Activated T-helper 1 cell treated with Interleukin-2 at 50 U/mL for 16 hours (primary cell): ENCODE measurements at places on chromosomes 5 and 9.

GRCh38 chr9:6305954-6306563 is 22.1 kb upstream of the TPD52L3 start:
- DNase-seq, result no peak

- no peak for DNase-seq
Measured at GRCh38 chr9:28121366-28121765, 548.1 kb upstream of the C9orf72 start.

DNA sequence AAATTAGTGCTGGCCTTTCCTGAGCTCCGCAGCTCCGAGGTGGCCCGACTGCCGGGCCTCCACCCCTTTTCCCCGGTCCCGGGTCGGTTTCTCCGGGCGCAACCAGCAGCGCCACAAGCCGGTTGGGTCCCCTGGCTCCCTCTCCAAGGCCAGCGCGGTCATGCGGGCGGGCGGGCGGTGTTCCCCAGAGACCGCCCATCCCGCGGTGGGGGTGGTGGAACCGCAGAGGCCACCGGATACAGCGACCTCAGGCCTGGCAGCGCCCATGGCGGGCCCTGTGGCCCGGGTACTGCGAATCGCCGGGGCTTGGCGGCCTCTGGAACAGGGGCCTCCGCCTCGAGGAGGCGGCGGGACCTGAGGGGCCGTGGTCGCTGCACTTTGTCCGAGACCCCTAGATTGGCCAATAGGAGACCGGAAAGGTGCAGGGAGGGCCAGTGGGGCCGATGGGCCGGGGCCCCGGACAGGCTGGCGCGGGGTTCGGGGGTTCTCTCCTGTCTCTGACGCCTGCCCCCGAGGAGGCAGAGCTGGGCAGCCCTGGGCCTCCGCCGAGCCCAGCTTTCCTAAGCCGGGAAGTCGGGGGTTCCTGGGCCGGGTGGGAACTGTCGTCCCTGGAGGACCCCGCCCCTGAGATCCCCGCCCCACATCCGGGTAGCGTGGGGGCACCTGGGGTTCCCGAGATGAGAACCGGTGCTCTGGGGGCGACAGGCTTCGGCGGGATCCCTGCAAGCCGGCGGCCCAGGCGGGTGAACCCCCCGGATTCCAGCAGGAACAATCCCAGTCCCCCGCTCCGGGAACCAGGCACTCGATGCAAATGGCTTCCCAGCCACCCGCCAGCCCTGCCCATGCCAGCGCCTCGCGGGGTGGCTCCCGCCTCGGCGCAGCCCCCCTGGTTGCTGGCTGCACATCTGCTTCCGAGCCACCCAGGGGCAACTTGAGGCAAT is 293.9 kb downstream of the ZSWIM6 start:
- no peak for DNase-seq

GRCh38 chr5:149808264-149808982 is 78.3 kb downstream of the PPARGC1B start:
- DNase-seq, result no peak

- no peak for DNase-seq
Measured at GRCh38 chr5:42995360-42995751, 44.8 kb downstream of the ANXA2R start.

- DNase-seq, result no peak
Measured at GRCh38 chr5:142806841-142807267, 36.7 kb downstream of the ARHGAP26 start.

DNA sequence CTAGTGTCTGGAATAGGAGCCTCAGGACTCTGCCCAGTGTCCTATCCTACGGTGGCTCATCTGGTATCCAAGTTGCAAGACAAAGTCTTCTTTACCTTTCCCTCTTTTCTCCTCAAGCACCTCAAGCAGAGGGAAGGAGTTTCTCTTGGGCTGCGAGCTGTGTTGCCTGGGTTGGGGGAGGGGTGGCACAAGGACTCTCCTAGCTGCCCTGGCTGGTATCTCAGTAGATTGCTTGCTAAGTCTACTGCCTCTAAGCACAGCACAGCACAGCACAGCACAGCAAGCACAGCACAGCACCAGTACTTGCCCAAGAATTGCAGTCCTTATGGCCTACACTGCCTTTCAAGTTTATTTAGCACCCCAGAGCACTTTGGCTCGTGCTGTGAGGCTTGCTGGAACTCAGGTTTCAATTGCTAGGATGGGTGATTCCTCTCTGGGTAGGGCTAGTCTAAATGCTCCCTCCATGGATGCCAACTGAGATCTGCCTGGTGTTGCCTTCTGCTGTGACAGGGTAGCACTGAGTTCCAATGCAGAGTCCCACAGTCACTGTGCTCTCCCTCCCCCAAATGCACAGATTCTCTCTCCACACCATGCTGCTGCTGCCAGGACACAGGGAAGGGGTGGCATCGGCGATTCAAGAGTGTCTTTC is 213.1 kb upstream of the POU5F2 start:
- no peak for DNase-seq

- DNase-seq, result no peak
Measured at GRCh38 chr9:97675655-97676054, 21.5 kb downstream of the XPA start.

DNA sequence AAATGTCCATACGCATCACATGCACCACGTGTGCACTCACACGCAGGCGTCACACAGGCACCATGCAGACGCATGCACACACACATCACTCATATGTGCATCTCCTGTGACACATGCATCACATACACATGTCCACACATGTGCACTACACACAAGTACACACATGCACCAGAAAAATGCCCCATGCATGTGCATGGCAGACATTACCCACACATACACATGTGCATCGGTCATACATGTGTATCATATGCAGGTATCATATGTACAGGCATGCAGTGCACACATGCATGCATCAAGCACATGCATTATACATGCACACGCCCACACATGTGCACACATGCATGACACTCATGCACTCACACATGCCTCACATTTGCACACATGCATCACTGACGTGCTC is 26.1 kb downstream of the ADAMTS2 start:
- no peak for DNase-seq

- DNase-seq, result no peak
Measured at GRCh38 chr5:83931969-83932368, 211.3 kb upstream of the HAPLN1 start.

- DNase-seq, result no peak
Measured at GRCh38 chr9:116873491-116873890, 186.4 kb downstream of the TRIM32 start.

- no peak for DNase-seq
Measured at GRCh38 chr5:113081881-113082546, 105.4 kb downstream of the DCP2 start.

- DNase-seq, result no peak
Measured at GRCh38 chr9:126517833-126518356, 95.8 kb upstream of the LMX1B start.

- DNase-seq, result no peak
Measured at GRCh38 chr9:92610470-92611420, 59.2 kb downstream of the IPPK start.

DNA sequence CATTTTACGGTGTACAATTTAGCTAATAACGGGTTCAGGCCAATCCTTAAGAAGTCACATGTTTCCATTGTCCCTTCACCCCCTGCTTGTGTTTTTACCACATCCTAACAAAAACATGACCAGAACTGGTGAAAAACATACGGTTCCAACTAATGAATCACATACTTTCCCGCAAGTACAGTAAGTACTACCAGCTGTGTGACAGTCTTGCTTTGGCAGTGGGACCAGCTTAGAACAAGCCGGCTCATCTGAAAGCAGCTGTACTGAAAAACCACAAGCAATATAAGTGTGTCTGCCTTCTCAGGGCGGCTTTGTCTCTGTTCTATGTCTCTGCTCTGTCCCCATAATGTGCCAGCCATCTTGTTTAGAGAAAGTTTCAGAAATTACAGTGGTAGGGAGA is 242.5 kb downstream of the BNC2 start:
- DNase-seq, result no peak

GRCh38 chr9:98091735-98092612 is 27.0 kb downstream of the TRIM14 start:
- DNase-seq, result no peak

DNA sequence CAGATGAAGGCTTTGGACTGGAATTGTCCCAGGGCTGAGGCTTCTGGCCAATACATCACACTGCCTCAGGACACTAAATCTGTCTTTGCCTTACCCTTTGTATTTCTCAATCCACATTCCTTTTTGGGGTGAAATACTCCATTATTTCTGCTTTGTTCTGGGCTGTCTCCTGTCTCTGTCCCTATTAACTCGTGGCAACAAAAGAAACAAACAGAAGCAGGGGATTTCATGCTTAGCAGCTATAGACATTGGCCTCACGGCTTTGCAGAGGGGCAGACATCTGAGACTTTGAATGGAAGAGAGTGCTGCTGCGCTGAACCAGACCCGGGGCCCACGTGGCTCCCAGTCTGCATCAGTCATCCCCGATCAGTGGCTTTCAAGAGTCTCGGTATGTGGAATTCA is 129.7 kb downstream of the ARL15 start:
- no peak for DNase-seq

GRCh38 chr5:136491806-136492205 is 126.5 kb upstream of the TRPC7 start:
- DNase-seq, result no peak

GRCh38 chr5:103264508-103264907 is 5.9 kb downstream of the MACIR start:
- DNase-seq, result no peak

DNA sequence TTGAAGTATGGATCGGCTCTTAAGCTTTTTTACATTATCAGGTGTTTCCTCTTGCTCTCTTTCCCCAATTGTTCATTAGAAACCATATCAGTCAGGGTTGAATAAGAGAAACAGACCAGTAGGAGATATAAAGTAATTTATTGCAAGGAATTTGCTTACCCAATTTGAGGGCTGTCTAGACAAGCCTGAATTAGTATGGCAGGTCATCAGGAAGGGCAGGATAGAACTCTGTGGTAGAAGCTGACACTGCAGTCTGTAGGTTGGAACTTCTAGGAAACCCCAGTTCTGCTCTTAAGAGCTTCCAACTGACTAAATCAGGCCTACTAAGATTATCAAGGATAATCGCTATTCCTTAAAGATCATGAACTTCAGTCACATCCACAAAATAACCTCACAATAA is 24.3 kb downstream of the ISOC1 start:
- DNase-seq, result no peak

- DNase-seq, result no peak
Measured at GRCh38 chr5:142357469-142358090, 32.8 kb upstream of the SPRY4 start.

DNA sequence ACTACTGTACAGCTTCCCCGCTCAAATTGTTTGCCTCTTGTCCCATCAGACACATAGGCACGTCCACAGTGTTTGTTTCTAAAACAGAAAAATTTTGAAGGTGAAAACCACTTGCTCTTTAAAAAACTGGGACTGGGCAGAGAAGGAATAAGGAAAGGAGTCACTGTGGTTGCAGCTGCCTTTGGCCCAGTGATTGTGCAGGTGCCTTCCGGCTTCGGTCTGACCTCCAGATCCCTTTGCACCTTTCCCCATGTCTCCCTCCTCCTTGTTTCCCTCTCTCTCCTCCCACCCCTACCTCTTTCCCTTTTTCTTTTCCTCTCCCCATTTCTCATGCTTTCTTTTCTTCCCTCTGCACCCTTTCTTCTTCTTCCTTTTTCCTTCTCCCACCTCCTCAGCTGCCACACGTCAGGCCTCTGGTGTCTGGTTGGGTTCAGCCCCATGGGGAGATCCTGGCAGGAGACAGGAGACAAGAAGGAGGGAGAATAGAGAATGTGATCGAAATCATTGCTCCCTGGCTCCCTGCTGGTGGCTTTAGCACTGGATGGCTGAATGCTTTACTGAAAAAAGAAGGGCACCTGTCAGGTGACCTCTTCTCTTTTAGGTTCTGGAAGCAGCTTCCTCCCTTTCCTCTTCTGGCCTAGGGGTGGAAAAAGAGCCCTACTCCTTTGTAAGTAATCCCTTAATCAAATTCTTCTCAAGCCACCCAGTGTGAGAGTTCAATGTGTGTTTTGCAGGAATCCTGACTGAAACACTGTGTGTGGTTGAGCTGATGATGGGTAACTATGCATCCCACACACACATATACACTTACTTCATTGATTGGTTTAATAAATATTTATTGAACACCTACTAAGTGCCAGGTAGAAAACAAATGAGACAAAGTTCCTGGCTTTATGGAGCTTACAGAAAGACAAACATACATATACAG is 267.3 kb downstream of the MAST4 start:
- no peak for DNase-seq

GRCh38 chr9:15294604-15295003 is 12.4 kb downstream of the TTC39B start:
- DNase-seq, result no peak

DNA sequence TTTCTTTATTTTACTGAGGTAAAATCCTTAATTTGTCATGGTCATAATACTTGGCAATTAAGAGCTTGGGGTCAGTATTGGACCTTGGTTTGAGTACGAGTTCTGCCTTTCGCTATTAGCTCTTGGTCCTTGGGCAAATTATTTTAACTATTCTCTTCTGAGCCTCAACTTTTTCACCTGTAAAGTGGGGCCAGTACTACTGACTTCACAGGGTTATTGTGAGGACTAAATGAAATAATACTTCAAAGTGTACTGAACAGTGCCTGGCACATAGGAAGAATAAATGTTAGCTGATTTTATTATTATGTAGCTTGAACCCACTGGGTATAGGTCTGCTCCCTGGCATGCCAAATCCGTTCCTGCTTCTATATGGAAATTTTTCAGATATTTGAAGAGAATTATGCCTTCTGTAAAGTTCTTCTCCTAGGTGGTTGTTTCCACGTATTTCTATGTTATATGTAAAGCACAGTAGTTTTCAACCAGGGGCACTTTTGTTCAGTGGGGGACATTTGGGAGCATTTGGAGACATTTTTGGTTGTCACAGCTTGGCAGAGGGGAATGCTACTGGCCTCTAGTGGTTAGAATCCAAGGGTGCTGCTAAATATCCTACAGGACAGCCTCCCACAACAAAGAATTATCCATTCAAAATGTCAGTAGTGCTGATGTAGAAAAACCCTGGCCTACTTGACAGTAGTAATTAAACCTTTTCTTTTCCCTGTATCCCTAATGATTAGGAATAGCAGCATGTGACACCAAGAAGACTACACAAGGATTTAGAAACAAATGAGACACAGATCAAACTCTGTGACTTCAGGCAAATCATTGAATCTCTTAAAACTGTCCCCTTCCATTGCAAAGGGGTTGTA is 4.5 kb downstream of the RCL1 start:
- DNase-seq, result no peak

DNA sequence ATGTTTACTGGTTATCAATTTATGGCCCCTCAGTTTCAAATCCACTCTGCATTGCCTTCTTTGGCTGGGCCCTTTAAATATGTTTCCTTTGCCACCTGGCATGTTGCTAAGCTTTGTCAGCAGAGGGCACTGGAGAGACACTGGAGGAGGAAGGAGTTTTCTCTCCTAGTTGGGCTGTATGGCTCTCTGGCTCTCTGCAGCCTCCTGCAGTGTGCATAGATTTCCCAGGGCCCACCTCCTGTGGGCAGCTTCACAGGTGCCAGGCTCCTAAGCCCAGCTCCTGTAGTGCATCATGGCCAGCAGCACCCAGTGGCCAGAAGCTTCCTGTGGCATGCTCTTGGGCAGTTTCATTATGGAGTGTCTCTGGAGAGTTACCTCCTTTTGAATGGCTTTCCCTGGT is 23.3 kb downstream of the CAVIN4 start:
- no peak for DNase-seq
